GM19239 (cell line): ENCODE measurements at places on chromosomes 16 and 17.

DNA sequence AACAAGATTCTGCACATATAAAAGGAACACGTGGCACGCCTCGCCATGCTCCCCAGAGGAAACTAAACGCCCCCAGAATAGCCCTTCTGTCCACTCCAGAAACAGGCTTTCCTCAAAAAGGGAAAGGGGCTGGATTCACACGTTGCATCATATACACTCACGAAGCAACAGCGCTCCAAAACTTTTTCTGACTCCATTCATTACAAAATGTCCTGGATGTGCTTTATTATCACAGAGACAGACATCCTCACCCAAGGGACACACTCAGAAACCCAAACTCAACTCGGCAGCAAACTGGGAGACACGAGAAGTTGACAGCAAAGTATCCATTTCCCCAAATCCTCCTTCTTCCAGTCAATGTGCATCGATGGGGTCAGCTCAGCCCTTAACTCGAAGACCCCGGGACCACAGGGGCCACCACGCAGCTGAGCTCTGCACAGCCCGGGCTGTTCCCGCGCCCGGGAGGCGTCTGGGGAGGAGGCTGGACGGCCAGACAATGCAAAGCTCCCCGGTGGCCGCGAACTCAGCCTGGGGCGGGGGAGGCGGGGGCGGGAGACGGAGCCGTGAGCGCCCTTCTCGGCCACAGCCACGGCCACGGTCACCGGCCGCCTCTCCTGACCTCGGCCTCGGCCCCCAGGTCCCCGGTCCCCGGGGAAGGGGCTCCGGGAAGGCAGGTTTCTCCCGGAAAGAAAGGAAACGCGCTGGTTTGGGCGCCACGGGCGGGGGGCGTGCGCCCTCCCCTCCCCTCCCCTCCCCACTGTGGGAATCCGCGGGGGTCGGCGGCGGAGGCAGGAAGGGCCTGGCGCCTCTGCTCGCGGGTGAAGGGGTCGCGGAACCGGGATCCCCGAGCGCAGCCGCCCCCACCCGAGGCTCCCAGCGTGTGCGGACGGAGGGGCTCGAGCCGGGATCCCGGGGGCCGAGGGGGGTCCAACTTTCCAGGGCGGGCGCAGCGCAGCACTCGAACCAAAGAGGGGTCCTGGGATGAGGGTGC, 1.2 kb downstream of the NXN start:
- DNase-seq, result no peak

DNA sequence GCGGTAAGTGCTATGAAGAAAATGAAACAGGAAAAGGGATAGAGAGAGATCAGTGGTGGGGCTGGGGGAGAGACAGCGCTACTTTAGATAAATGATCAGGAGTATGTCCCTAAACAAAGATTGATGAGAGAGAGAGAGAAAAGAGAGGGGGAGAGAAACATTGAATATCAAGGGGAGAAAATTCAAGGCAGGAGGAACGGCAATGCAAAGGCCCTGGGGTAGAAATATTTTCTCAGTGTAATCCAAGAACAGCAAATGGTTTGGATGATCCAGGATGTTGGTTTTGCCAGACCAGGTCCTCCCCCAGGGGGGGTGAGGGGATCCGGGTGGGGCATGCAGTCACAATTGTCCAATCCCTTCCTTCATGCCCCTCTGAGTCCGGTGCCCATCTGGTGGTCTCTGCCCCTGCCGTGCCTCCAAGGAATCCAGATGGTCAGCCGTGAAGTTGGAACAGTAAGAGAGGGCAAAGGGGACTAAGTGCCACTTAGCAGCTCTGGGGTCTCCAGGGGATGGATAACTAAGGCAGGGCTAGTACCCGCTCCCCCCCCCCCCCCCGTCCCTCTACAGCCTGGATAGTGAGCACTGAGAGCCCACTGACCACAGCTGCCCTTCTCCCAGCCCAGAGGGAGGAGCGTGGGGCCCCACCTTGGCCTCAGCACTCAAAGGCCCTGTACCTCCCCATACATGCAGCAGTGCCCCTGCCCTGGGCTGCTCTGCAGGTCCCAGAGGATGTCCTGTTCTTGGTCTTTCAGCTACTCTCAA, 43.7 kb downstream of the TMEM132E start:
- DNase-seq, result no peak

GRCh38 chr16:64778777-64779176, 343.1 kb downstream of the CDH11 start:
- no peak for DNase-seq

DNA sequence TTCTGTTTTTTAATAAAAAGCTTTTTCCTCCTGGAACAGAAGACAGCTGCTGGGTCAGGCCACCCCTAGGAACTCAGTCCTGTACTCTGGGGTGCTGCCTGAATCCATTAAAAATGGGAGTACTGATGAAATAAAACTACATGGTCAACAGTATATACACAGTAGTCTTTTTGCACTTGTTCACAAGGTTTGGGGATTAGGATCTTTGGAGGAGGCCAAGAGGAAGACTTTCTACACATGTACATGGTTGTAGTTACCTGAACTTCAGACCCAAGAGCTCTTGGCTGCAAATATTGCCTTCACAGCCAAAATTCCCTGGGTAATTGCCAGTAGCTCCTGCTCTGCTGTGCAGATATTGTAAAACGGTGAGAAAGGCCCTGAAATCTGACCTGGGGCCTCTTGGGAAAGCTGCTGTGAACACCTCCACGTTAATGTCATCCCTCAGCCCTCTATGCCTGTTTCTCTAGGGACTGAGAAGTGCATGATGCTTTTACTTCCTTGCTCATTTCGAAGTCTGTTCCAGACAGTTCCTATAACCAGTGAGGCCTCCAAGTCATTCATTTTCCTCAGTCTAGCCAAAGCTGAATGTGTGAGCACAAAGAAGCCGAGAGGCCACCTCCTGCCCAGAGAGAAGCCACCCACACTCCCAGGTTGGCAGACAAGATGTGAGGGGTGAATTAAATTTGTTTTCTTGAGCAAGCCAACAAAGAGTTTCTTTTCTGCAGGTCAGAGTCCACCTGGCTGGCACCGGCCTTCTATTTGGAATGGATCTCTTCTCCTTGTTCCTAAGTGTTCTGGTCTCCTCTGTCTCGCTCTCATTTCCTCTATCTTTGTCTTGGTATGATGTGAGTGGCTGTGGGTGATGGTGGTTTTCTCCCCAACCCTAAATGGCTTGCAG, 15.9 kb downstream of the ANKRD40 start:
- no peak for DNase-seq

- DNase-seq, result no peak
Measured at GRCh38 chr17:81394377-81394920, 808 bp upstream of the BAHCC1 start.

DNA sequence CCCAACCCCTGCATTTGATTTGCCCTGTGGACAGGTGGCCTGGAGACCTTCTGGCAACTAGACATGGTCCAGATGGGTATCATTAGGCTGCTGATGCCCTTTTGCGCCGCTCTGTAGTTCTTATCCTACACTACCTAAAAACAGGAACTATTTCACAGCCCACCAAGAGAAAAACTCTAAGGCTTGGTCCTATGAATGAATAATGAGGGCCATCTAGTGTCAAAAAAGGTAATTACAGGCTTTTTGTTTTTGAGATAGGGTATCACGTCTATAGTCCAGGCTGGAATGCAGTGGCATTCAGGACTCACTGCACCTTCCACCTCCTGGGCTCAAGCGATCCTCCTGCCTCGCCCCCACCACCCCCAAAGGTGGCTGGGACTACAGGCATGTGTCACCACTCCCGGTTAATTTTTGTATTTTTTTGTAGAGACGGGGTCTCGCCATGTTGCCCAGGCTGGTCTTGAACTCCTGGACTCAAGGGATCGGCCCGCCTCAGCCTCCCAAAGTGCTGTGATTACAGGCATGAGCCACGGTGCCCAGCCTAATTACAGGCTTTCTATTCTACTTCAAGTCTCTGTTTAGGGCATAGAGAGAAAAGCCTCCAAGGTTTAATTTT, 20.9 kb downstream of the COIL start:
- DNase-seq, result peak; percentile 48

DNA sequence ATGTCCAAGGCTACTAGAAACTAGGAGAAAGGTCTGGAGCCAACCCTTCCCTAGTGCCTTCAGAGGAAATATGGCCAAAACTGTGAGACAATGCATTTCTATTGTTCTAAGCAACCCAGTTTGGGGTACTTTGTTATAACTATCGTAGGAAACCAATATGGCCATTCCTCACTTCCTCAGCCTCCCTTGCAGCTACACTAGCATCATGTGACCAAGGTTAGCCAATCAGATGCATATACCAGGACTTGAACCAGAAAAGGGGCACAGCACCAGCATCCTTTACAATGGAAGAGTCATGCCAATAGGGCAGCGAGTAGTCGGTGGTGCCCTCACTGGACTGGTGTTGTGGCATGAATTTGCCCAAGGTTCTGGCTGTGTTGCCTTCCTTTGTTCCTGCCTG, 464.0 kb downstream of the TMEM114 start:
- DNase-seq, result no peak

DNA sequence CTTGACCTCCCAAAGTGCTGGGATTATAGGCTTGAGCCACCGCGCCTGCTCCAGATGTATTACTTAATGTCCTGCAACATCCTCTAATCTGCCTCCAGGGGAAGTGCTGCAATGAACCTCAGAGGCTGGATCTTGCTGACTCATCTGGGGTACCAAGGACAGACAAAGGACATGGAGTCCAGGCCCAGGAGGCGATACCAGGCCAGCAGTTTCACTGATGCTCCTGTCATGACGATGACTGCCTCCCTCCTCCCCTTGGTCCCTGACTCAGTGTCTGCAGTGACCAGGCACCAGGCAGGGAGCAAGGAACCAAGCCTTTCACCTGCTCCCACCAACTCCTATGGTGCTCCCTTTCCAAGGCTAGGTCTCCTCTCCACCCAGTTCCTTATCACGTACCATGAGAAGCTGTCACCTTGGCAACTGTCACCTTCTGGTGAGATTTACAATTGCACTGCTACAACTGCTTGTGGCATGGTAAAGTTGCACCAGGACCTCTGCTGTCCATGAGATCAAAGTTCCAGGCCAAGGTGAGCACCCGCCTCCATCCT, 21.6 kb upstream of the PHOSPHO1 start:
- DNase-seq, result no peak

- DNase-seq, result no peak
Measured at GRCh38 chr17:72118335-72119076, 2.3 kb upstream of the SOX9 start.

DNA sequence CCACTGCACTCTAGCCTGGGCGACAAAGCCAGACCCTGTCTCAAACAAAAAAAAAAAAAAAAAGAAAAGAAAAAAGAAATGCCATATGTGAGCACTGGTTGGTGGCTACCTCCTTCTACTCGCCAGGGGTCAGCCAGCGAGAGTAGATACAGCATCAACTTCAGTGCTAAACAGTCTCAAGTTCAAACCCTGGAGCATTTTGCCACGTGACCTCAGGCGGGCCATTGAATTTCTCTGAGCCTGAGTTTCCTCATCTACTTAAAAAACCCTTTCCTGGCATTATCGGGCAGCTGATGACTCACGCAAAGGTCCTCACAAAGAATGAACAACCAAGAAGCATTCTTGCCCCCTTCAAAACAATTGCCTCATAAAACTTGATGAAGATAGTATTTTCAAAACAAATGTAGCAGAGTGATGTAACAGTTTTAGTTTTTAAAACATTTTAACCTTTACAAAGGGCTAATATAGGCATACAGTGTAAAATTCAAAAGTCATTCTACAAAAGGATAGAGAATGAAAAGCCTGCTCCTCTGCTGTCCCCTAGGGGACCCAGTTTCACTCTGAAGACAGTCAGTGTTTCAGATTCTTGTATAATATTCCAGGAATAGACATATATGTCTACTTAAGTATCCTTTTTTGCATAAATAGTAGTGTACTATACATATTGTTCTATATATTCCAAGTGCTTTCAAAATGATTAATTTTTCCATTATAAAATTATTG, 28.4 kb downstream of the DNAH2 start:
- no peak for DNase-seq

DNA sequence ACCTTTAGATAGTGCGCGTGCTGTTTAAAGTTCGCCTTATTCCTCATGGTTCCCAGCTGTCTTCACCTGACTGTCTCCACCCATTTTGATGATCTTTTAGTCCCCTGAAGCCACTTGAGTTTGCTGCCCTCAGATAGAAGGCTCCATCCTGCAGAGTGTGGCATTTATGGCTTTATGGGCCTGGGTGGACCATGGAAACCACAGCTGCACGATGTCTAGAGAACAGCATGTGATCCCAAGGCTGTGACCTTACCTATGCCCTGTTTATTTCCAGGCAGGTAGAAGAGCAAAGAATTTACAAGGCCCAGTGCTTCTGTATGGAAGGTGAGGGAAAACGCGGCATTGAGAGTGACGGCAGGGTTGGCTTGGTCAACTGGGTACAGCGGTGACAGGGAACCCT, 356.9 kb downstream of the SLC39A11 start:
- DNase-seq, result no peak

DNA sequence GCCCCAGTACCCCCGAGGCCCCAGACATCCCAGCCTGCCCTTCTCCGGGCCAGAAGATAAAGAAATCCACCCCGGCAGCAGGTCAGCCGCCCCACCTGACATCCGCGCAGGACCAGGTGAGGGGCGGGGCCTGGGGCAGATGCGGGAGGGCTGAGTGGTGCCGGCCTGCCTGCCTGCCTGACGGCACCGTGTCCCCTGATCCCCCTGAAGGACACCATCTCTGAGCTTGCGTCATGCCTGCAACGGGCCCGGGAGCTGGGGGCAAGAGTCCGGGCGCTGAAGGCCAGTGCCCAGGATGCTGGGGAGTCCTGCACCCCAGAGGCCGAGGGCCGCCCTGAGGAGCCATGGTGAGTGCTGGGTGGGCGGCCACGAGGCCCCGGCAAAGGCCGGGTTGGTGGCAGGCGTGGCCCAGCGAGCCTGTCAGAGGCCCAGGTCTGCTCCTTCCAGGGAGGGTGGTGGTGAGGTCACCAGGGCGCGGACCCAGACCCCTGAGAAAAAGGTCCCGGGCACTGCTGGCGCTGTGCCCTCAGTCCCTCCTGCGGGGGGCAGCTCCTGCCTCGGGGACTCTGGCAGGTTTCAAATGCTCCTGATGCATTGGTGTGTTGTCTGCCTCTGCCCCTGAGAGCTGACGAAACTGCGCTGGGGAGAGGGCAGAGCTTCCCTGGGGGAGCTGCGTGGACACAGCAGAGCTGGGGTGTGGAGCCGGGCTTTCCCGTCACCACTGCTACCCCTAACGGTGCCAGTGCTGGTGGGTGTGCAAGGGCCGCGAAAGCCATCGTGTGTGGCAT, 1.2 kb downstream of the CDT1 start:
- DNase-seq, result no peak

- DNase-seq, result no peak
Measured at GRCh38 chr16:22272870-22273650, 24.1 kb upstream of the POLR3E start.

DNA sequence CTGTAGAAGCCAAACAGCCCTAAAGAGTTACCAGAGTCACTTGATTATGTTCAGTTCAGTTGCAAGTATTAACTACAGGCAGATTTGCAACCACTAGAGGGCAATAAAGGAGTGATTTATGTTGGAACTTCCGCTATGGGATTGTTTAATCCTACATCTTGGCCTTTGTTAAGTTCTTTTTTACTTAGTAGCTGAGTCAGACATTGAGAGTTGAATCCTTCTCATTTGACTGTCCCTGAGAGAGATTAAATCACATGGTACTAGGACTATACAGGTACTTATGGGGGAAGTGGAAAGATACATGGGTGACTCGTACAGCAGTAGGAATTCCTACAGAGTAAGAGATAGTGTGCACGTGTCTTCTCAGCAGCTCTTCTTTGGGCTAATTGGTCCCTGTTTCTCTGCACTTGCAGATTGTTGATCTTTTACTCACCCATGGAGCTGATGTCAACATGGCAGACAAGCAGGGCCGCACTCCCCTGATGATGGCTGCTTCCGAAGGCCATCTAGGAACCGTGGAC, 40.3 kb downstream of the CYB561 start:
- DNase-seq, result no peak

- no peak for DNase-seq
Measured at GRCh38 chr17:2560658-2561057, 32.8 kb upstream of the PAFAH1B1 start.
